NCI-H1436 treated with DMSO at 0.1 percent for 48 hours (cell line): ENCODE measurements at places on chromosomes 6 and 20.

DNA sequence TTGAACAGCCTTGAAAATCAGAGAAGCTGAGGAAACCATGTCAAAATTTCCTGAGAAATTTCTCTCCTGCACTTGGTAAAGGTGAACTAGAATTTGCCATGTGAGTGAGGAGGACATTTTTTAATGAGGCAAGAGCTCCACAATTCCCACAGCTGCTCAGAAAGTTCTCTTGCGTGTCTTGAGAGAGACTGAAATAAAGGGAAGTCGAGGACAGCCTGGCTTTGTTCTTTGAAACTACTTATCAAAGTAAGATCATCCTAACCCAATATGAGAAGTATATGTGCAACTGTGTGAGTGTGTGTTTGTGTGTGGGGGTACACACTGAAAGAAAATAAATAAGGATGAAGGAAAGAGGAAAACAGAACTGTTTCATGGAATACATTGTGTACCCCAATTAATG lies 163.4 kb downstream of the SLC24A3 start:
- no peak for DNase-seq

- no peak for DNase-seq
Measured at GRCh38 chr6:75124983-75125382, 80.9 kb downstream of the COL12A1 start.

- DNase-seq, result no peak
Measured at GRCh38 chr6:13874191-13874549, 50.6 kb upstream of the RNF182 start.

- DNase-seq, result no peak
Measured at GRCh38 chr20:58421497-58421850, 32.4 kb downstream of the VAPB start.

DNA sequence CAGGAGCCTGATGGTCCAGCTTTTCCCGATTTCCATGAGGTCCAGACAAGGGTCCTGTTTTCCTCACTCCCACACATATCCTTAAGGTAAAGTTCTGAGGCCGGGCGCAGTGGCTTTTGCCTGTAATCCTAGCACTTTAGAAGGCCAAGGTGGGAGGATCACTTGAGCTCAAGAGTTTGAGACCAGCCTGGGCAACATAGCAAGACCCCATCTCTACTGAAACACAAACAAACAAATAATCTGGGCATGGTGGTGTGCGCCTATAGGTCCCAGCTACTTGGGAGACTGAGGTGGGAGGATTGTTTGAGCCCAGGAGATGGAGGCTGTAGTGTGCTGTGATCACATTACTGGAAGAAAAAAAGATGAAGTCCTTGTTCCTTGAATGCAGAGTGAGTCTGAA lies 53.2 kb upstream of the IYD start:
- no peak for DNase-seq

DNA sequence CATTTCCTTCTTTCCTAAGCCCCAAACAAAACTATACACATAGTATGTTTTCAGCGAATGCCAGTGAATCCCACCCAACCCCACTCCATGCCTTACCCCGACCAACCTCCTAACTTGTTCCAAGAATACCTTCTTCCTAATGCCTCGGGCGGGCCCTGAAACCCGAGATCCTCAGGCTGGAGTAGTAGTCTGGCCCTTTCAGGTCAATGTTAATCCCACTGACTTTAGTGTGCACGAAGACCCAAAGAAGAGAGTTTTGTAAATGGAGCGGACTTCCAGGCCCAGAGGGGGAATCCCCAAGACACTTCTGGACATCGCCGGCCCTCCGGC lies 394 bp downstream of the YIPF3 start:
- DNase-seq, result no peak

DNA sequence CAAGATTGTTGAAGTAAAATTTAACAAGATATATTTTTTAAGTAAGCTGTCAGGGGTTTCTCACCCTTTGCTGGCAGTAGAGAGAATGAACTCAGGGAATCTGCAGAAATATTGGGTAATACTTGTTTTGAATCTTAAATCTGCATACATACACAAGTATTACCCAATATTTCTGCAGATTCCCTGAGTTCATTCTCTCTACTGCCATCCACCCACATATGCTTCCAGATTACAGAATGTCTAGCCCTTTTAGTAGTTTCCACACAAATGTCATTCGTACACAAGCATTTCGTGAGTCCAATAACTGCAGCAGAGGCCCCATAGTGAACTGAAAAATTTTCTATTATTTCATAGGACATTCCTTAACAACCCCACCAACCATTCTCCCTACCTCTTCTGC lies 69.6 kb upstream of the TNFRSF21 start:
- no peak for DNase-seq

GRCh38 chr20:53922901-53923314 lies 147.5 kb downstream of the BCAS1 start:
- no peak for DNase-seq

GRCh38 chr6:115948751-115949150 lies 111.9 kb downstream of the FRK start:
- no peak for DNase-seq

DNA sequence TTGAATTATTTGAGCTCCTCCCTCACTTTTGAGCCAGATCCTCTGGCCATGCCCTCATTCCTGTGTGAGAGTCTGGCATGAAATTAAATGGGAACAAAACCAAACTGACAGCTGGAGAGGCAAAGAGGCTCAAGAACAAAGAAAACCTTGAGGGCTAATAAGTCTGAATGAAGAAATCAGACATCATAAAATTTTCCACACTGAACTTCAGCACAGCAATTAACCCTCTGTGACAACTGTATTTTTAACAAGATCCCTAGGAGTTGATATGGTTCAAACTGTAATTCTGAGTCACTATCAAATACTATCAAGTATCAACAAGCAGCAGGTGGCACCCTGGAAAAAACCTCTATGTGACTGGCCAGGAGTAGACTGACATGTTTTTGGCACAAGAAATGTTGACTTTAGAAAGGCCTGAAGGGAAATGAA lies 109.4 kb upstream of the EMILIN3 start:
- no peak for DNase-seq

DNA sequence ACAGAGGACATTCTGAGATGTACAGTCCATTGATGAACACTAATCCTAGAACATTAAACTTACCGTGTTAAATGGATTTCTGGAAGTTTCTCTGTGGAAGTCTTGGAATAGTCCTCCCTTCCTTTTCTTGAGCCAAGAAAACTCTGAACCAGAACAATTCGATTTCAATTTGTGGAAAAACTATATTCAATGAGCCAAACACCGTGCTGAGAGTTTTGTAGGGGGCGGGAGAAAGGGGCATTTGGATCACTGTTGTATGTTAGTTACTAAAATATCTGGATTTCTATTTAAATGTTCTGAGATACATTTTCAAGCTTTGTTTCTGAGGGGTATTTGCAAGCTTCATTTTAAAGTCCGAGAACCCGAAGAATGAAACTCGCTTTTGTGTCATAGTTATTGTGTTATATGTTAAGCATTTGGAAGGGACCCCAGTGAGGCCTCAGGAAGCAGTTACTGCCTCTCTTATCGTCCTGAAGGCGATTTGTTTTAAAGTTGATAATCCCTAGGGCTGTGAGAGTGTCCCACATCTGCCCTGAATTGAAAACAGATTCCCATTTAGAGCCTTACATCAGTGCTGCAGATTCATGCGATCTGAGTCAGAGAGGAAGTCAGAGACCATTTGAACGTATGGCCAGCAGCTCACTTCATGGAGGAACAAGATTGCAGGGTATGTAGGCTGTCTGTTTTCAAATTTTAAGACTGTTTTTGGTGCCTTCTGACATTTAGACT lies 70.8 kb upstream of the SASH1 start:
- DNase-seq, result no peak

DNA sequence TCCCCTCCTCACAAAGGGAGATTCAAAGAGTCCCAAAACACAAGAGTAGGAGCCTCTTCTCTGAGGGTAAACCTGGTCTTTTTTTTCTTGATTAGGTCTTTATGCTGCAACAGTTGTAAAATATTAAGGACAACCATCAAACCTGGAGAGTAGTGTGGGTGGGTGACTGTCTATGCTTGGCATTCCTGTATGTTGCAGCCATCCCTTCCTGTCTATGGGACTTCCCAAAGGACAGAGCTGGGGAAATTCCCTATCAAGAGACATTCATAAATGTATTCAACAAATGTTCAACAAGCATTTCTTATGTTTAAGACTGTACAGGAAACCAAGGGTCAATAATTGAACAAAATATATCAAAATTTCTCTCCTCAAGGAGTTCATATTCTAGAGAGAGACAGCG lies 5.5 kb downstream of the BTN2A2 start:
- DNase-seq, result no peak

- DNase-seq, result no peak
Measured at GRCh38 chr6:26556263-26557070, 18.3 kb downstream of the HMGN4 start.

DNA sequence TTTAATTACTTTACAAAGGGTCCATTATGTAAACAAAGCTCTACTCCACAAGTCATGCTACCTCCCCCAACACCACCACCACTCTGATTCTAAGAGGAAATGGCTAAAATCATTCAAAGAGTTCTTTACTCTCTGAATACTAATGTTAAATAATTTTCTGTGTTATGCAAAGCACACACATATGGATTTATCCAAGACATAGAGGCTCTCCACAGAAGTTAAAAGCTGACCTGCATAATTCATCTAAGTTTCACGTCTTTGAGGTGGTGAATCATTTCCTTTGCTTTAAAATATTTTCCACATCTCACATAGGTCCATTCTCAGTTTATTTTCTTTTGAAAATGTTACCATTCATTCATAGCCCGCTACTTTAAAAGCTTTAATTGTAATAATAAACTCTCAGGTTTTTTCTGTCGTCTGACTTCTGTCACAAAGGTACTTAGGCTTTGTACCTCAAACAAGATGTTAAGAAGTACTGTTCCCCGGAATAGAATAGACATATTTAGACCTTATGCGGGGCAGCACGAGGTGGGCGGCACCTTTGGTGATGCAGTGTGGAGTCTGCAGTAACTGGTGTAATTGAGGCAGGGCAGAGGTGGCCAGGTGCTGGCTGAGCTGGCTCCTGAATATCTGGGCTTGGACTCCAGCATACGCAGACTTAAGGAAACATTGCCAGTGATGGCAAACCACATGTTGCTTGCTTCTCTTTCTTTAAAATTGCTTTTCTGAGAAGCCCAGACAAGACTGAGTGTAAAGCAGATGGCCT lies 55.8 kb downstream of the KIF6 start:
- no peak for DNase-seq

GRCh38 chr6:41515995-41516394 lies 30.2 kb upstream of the FOXP4 start:
- no peak for DNase-seq

DNA sequence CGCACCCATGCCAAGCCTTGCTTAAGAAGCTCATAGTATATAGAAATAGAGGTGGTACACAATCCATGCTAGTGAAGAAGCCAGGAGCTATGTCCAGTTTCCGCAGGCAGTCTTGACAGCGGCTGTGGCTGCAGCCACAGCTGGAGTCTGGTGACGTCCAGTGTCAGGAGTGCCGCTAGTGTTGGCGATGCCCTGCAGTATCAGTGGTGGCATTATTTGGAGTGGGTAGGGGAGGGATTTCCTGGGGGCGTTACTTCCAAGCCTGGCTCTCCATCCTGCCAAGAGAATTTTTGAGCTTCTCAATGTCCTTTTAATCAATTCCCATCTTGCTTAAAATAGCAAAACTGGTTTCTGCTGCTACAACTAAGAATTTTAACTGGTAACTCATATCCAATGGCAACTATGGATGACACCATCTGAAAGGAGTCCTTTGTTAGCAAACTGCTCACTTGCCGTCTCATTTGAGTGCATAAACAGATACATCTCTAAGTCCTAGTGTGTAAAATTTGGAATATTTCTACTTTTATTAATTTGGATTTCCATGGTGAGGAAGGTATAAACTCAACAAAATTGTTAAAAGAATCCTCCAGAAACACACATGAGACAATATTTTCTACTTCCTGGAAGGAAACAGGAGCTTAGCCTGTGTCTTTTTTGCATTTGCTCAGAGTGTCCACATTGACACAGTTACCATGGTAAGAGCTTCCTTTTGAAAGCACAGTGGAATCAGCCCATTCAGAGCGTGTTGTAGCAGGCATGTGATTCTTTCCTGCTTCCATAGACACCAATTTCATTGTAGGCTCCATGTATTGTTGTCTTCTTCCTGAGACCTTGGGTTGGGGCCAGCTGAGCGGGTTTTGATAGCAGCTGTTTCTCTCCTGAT lies 44.6 kb upstream of the PXDC1 start:
- no peak for DNase-seq

DNA sequence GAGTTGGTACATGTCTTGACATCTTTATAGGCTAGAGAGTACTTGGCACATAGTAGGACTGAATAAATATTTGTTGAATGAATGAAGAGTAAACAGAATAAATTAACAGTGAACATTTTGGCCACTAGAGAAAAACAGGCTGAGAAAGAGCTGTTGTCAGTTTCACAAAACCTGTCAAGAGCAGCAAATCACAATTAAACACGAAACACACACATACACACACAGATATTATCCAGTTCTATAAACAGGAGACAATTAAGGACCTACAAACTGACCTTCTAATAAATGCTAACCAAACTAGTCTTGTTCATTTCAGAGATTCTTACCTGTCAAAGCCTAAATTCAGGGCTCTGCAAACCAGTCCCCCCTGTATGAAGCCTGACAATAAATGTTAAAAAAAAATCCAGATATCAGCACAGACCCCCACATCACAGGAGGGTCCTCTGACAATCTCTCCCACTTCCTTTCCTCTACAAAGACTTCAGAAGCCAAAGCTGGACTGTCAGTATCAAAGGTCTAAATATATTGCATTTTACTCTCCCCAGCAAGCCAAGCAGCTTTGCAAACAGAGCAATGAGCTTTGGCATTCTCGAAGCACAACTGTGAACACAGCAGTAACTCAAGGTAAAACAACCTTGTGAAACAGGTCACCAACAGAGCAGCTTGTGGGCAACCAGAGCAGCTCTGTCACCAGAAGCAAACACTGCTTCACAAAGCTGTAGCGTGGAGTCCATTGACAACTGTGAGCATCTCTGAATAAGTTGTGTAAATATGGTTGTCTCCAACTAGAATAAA lies 229.9 kb downstream of the TBXT start:
- no peak for DNase-seq

DNA sequence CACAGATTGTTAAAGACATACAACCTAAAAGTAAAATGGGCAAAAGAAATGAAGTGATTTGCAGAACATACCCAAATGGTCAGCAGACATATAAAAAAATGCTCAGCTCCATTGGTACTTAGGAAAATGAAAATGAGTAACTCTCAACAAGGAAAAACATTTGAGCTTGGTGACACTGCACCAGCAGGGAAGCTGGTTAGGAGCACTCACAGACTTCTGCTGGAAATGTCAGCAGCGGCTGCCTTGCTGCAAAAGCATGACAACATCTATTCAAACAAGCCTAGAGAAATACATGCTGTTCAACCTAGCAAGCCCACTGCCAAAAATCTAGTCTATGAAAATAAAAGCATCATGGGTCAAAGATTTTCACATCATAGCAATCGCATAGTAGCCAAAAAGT lies 99.0 kb upstream of the FOXQ1 start:
- DNase-seq, result no peak

GRCh38 chr20:44598423-44599305 lies 16.3 kb downstream of the PKIG start:
- no peak for DNase-seq

GRCh38 chr20:63658749-63659187 lies 656 bp downstream of the RTEL1 start:
- DNase-seq, result no peak
